ENCODE measurements at places on chromosomes 3 and 15.
A peak's percentile ranks its signal among the peaks of the same experiment; 100 is the strongest.

DNA sequence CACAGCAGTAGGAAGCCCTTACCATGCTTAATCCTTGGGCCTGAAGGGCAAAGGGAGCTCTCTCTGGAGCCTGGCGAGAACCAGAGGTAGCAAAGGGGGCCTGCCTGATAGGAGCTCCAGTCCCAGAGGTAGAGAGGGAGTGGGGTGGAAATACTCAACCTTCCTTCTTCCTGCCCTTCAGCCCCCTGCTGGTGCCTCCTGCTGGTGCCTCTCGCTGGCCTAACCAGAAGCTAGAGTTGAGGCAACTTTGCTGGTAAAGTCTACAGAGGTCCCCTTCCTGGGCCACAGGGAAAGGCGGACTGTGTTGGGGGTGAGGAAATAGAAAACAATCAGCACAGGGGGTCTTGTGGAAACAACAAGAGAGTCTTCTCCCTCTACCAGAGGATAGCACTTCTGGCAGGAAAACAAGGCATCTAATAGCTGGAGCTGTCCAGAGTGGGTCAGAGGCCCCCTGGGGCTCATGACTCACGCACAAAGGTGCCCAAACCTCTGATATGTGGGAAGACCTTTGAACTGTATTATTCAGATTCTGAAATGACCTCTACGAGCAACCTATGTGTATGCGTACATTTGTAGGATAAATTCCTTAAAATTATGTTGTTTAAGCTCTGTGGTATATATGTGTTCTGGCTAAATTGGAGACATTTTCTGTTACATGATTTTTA is 133.9 kb downstream of the LRRC28 start:
- DNase-seq = no peak

DNA sequence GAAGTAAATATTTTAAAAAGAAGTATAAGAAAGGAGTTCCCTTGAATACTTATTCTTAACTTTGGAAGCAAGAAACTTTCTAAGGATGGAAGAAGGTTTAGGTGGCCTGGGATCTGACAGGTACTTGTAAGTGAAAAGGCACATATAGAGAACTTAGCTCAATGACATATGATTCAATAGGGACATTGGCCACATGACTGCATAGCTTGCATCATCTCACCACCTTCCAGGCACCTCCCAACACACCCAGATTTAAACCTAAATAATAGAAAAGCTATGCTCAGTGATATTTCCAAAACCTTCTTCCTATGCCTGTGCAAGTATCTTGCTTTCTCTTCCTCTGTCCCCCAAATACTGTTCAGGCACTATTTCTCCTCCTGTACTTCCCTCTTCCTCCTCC is 4.7 kb upstream of the P2RY1 start:
- DNase-seq = no peak

DNA sequence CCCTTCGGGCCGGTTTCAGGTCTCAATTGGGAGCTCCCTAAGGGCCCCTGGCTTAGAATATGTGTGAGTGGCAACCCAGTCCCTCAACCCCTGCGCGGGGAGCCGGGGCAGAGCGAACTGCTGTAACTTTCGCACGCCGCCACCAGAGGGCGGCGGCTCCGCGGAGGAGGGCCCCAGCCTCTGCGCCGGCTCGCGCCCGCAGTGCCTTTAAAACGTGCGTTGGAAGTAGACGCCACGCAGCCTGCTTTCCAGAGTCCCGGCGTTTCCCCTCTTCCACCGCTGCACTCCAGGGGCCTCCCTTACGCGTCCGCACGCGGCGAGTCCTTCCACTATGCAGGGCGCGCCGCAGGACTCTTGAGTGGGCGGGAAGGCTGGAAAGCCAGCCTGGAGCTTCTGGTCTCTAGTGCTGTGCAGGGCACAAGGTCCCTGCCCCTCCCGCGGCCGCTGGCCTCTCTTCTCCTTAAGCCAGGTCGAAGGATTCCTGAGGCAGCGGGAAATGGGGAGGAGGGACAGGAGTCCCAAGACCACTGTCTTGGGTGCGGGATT is 23.7 kb upstream of the RNU6-1 start:
- peak; percentile 87 for DNase-seq

- no peak for DNase-seq
Observed at GRCh38 chr3:179156170-179156569, 8.0 kb downstream of the PIK3CA start.

GRCh38 chr3:159032311-159032710 is 230.5 kb downstream of the MFSD1 start:
- no peak for DNase-seq

DNA sequence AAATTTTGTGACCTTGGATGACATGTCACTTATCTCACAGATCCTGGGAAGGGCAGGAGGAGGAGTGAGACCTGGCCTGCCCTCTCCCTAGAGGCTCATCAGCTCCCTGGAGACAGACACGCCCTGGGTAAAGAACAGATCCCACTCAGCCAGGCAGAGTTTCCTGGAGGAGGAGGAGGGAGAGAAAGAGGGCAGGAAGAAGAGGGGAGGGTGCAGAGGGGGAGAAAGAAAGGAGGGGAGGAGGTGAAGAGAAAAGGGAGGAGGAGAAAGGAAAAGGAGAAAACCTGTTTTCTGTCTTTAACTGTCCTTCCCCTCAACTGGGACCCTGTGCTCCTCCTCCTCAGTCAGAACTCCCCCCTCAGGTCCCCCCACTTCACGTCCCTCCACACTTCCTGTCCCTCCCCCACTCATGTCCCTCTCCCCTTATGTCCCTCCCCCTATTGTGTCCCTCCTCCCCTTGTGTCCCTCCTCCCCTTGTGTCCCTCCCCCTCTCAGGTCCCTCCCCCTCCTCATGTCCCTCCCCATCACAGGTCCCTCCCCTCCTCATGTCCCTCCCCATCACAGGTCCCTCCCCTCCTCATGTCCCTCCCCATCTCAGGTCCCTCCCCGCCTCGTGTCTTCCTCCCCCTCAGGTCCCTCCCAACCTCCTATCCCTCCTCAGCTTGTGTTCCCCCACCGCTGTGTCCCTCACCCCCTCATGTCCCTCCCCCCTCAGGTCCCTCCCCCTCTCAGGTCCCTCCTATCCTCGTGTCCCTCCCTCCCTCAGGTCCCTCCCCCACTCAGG is 52.3 kb upstream of the CGNL1 start:
- DNase-seq = peak; percentile 49

GRCh38 chr3:38002291-38002876 is 11.8 kb downstream of the VILL start:
- no peak for DNase-seq

DNA sequence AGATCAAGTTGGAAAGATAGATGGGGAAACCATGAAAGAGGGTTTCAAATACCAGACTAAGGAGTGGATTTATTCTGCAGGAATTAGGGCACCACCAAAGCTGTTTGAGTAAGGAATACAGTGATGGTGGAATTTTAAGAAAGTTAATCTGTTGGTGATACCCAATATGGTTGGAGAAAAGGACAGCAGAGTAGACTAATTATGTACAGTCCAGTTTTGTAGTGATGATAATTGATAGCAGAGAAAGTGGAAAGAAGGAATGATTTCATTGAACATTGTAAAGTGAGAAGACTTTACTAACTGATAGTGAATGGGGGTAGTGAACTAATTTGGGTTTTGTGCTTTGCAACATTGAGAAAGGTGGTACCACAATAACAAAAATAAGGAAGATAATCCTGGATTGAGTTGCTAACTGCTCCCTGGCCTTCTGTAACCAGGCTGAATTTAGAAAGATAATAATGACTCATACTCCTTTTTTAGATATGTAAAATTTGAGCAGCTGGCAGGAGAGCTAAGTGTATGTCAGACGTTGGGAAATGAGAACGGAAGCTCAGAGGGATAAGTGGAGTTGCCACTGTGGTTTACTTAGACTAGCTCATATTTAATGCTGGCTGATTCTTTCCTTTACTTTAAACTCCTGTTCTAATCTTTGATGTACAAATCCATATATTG is 16.9 kb downstream of the TCAIM start:
- DNase-seq = no peak

DNA sequence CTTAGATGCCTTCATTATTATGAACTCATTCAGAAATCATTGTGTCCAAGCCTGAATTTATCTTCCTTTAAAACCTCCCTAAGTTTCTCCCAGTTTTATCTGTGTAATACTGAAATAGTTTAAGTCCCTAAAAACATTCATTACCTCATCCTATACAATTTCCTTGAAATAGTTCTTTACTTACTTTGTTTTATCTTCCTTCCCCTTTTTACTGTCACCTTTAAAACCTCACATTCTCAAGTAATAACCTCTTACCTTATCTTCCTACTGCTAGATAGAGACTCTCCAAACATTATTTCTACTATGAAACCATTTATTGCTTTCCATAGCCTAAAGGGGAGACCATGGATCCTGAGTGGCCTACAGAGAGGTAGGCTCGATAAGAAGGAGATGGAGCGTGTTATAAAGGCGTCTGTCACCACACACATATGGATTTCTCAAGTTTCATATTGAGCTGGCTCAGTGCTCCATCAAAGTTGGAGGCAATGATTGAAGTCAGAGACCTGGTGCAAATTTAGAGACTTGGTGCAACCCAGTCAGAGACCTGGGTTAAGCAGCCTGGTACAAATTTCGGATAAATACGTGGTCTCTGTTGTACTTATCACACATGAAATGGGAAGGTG is 140.4 kb downstream of the NFKBIZ start:
- DNase-seq = no peak

GRCh38 chr3:32843510-32844321 is 25.9 kb downstream of the TRIM71 start:
- no peak for DNase-seq

DNA sequence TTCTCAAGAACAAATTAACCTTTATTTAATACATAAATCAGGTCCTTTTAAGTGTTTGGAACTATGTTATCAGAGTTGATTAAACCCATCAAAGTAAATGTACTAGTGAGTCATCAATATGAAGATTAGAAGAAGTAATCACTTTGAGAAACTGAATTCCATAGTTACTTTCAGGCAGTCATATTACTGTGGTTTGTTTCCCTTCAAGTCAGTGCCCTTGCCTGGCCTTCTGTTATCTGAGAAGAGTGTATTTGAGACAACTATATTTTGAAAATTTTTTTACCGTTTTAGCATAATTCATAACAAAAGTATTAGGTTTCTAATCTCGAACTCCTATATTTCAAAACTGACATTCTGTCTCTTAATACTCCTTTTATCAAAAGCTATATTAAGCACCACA is 73.6 kb downstream of the GMPS start:
- DNase-seq = no peak

DNA sequence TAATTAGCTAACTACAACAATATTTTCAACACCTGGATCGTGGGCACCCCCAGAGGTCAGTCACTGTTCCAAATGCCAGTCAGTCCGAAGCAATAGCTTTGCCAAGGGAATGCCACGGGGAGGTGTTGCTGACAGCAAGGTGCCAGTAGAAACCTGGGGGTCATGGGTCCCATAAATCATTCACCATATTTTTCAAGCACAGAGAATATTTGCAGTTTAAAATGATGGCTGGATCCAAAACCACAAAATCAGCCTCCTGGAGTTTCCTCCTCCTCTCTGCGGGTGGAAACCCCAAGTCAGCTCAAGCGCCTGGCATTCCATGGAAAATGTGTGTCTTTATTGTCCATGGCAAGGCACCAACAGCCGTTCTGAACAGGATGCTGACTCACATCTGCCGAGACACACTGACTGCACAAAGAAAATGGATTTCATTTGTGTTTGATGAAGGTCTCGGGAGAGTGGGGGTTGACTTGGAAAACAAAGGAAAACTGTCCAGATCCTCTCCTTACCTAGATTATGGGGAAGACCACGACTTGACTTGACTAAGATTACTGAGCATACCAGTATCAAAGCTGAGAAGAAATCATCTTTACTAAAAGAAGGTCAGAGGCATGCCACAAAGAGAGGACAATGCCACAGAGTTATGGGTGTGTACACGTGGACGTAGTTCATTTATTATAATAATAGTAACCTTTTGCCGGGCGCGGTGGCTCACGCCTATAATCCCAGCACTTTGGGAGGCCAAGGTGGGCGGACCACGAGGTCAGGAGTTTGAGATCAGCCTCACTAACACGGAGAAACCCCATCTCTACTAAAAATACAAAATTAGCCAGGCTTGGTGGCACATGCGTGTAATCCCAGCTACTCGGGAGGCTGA is 26.4 kb downstream of the ANXA2 start:
- no peak for DNase-seq

DNA sequence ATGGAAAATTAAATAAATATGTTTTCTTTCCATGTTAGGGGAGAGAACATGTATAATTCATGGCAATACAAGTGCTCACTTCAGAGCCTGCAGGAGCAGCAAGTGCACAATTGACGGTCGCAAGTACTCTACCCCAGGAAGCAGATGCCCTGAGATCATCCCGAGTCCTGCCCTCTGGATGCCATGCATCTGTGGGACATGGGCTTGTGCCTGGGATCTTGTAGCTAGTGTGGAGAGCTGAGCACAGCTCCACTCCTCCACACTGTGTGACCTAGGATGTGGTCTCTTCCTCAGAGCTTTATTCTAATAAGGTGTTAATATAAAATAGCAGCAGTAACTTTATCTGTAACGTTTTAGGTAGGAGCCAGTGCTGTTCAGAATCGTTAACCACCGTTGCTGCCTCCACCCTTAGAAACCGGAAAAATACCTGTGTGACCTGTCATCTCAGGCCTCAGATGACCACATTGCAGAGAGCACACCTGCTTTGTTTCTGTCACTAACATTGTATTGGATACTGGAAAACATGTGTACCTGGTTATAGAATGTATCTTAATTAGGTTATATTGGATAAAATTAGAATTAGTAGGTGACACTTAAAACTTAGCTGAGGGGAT is 105.0 kb upstream of the GOLGA6L6 start:
- no peak for DNase-seq

GRCh38 chr3:129087138-129087702 is 26.6 kb downstream of the GP9 start:
- no peak for DNase-seq

- DNase-seq = no peak
Observed at GRCh38 chr3:194212161-194212844, 76.4 kb downstream of the HES1 start.

GRCh38 chr3:195752546-195753331 is 32.0 kb downstream of the MUC20 start:
- DNase-seq = no peak

- DNase-seq = peak; percentile 64
Observed at GRCh38 chr3:136862617-136863322, 762 bp downstream of the NCK1 start.

DNA sequence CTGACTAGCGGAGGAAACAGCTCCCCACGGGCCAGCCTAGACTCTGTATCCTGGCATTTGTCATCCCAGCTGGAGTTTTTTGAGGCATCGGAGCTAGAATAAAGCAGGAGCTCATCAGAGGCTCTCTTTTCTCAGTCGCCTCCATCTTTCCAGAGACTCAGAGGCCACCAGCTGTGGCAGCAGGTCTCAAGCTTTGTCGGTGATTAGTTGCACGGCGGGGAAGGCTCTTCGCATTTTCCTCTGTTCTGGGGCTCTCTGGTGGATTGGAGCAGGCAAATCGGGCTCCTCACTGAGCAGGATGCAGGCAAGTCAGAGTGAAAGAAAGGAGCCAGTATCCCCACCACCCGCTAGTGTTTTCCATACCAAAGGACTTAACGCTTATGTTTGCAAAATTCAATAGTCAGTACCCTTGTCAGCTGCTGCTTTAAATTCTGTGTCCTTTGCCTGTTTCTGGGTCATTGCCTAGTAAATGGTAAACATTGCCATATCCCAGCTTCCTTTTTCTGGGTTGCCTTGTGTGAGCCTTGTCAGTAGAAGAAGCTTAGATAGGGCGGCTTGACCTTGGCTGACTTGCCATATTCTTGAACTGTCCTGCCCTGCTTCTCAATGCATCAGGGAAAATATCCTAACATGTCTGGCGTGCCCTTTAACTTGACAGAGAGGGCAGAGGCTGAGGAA is 127.1 kb downstream of the PTPRG start:
- DNase-seq = no peak

- no peak for DNase-seq
Observed at GRCh38 chr3:152196782-152197181, 71.9 kb upstream of the MBNL1 start.
